GM12878 (cell line): ENCODE measurements at places on chromosomes 11 and 22.

GRCh38 chr11:15535414-15535813, 420.7 kb downstream of the INSC start:
- DNase-seq: no peak

DNA sequence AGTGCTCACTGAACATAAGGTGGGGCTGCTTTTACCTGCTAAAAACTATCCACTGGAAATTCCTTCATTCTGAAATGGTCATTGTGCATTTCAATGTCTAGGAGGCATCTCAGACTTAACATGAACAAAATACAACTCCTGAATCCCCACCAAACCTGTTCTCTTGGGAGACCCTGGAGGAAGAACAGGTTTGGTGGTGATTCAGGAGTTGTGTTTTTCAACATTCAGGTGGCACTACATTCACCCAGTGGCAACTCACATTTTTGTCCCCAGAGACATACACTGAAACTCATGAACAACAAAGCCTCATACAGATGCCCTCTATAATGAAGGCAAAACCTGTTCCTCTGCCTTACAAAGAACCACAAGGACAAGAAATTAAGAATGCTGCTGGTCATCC, 64.3 kb upstream of the CYP2D6 start:
- no peak for DNase-seq

DNA sequence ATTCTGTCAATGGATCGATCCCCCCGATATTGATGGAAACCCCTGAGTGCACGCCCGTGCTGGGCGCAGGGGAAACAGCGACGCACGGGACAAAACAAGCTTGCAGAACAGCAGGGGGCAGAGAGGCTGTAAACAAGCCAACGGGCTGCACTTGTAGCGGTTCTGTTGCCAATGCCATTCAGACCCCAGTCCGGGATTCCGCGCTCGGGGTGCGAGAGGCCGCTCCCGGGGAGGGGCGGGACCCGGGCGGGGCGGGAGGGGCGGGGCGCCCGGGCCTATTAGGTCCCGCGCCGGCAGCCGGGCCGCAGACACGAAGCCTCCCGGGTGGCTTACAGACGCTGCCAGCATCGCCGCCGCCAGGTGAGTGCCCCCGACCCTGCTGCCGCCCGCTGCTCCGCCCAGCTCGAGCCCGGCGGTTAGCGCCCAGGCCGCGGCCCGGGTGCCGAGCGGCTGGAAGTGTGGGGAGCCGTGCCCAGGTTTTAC, at the start of gene BIK:
Gene BIK, plus strand, starts transcription at position 307 of the 483 bp plus-strand sequence. CDS start 13,273 bp downstream, outside the sequence.
- DNase-seq: no peak

GRCh38 chr11:61533039-61533375, 24.5 kb downstream of the LRRC10B start:
- DNase-seq: no peak

DNA sequence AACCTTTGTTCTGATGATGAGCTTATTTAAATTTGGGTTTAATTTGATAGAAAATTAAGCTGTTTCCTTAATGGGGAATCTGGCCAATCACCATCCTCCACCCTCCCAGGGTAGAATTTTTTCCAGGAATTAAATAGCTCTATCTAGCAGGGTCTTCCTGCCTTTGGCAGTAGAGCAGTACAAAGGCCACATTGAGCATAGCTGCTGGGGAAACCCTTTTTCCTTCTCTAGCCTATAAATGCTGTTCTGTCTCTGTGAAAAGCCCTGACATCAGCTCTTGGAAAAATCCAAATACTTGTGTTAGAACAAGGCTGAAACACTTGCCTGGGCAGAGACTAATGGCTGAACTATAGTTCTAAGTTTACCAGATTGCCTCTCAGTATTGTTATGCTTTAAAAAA, 55.1 kb downstream of the ARHGEF12 start:
- DNase-seq: no peak

DNA sequence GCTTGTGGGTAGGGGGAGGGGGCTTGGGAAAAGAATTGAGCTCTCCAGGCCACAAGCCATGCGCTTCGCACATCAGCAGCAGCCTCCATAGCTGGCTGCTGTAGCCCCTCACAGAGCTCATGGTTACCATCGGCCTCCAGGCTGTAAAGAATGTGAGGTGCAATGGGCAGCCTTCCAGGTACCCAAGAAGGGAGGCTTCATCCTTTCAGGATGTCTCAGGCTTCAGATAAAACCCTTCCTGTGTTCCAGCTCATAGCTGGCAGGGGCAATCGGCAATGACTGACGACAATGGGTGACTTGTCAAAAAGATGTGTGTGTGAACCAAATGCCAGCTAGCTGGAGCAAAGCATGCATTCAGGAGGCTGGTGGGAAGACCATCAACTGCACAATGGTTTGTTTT, 102.0 kb downstream of the TIMP3 start:
- DNase-seq: no peak

DNA sequence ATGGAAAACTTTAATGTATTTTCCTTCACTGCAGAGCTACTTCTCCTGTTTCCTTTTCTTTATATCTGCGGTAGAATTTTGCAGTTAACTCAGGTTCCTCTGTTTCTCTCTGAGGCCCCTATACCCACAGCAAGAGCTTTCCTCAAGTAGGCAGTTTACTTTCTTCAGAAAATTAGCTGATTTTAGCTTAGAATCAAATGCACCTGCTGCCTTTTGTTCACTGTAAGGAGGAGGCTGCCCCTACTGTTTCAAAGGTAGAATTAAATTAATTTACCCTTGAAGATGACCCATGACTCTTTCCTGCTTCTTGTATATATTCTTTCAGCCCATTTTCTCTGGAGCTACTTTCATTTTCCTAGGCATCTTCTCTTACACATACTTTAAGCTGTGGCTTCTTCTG, 68.7 kb upstream of the GDPD4 start:
- DNase-seq: no peak

DNA sequence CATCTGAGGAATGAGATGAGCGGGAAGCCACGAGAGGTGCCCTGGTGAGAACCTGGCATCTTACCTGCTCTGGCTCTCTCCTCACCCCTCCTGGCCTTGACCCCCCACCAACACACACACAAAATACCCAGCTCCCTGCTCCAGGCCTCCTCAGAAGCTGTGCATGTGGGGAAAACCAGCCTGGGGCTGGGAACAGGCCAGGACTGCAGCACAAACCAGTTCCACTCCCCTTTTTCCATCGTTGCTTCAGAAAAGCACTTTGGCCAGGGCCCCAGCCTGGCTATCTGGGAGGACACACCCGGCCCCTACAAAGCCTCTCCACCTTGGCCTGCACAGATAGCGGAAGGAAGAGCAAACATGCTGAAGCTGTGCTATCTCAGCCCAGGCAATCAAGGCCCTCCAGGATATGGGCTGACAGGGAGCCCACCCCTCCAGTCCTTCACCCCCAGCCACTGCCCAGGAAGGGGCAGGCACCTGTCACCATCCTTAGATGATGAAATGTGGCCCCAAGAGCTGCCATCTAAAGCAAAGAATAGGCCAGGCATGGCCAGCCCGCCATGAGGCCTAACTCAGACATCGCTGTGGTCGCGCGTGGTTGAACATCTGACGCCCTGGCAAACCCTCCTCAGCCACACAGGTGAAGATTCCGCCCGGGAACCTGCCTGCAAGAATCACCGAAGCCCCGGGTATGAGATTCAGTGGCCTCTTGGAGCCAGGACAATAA, 35.4 kb downstream of the PISD start:
- DNase-seq: no peak

GRCh38 chr22:46531581-46532175, 5.7 kb downstream of the CELSR1 start:
- DNase-seq: no peak

DNA sequence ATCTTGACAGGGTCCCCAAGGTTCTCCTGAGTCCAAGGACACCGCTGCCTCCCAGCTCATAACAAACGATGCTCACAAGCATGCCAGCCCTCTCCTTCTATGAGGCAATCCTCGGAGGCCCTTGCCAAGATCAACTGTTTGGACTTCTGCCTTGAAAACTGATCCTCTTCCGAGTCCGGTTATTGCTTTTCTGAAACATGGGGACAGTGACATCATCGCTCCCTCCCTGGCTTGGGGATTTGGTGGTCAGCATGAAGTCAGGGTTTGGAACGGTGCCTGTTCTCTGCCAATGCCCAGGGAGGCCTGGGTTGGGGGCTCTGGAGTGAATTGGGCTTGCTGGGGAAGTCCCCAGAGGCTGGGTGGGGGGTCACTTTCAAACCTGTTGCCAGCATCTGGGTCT, 149.3 kb downstream of the FBXO7 start:
- DNase-seq: no peak

GRCh38 chr11:1642288-1643145, 12.9 kb downstream of the KRTAP5-5 start:
- no peak for DNase-seq

DNA sequence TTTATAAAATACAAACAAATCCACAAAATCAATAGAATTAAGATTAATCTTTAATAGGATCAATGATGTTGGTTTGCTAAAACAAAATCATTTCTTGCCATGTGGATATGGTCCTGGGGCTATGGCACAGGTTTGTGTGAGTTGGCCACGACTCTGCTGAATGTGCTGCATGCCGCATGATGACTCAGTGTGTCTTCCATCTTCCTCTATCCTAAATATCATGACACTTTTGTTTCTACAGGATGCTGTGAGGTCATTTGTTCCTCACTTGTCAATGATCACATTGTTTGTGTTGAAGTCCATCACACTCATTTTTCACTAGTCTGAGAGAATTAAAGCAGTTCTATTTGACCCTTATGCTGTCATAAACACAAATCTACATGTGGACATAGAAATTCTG, 167.2 kb upstream of the ZBED5 start:
- no peak for DNase-seq

DNA sequence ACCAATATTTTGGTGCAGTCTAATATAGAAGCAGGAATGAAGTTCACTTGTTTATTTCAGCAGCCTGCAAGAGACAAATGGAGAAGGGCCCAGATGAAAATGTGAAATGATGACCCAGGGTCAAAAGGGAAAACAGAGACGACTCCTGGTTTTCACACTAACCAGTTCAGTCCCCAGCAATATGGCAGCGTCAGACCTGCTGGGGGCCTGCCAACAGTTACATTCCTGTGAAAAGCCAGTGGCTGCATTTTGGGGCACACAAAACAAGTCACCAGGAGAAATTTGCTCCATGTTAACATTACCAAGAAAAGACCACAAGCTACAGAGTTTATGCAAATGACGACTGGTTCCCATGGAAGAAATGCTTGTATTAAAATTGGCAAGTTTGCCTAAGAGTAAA, 80.2 kb downstream of the CCDC34 start:
- DNase-seq: no peak

- no peak for DNase-seq
These were observed 354.6 kb downstream of the DDX10 start for GRCh38 chr11:109019342-109019936.

DNA sequence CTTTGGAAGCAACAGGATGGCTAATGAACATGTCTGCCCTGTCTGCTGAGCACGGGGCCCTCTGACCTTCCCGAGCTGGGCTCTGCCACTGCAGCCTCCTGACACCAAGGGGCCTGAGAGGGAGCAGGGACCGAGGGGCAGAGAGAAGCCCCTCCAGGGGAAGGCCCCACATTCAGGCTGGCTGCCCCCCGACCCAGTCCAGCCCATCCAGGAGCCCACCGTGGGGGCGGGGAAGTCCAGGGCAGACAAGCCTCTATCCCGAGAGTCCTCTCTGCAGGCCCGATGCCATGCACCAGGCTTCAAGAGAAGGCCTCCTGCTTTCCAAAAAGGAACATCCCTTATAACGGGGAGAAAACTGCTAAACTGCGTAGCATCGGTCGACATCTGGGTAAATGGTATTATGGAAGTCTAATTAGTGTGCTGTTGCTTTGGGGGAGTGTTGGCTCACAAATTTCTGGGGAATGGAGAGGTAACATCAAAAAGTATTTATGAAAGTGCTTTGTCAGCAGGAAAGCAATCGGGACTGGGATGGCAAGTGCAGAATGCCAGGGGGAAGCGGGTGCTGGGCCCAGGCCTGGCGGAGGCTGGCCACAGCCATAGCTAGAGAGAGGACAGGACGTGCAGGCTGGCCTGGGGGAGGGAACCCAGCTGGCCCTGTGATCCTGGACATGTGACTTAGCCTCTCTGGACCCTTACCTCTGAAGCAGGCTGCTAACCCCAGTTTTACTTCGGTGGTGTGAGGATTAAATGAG, 5.3 kb upstream of the SHISAL1 start:
- no peak for DNase-seq

- no peak for DNase-seq
These were observed 65.1 kb downstream of the SLC22A12 start for GRCh38 chr11:64655941-64656601.

- DNase-seq: no peak
These were observed 110.3 kb upstream of the PITPNB start for GRCh38 chr22:28029201-28029948.

DNA sequence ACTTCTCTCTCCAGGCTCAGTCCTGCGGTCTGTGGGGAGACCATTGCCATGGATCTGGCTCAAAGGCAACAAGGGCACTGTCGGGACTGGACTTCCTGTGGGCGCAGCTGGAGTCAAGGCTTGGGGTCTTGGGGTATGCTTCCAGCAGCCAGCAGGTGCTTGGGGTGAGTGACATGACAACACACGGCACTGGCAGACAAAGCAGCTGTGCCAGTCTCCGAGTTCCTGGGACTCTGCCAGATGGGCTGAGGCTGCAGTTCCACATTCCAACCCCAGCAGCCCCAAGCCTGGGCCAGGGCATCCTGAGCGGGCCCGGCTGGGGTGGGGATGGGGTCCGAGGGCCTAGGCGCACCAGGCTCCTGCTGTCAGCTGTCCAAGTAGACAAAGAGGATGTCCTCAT, 12.3 kb downstream of the GUCD1 start:
- DNase-seq: no peak

DNA sequence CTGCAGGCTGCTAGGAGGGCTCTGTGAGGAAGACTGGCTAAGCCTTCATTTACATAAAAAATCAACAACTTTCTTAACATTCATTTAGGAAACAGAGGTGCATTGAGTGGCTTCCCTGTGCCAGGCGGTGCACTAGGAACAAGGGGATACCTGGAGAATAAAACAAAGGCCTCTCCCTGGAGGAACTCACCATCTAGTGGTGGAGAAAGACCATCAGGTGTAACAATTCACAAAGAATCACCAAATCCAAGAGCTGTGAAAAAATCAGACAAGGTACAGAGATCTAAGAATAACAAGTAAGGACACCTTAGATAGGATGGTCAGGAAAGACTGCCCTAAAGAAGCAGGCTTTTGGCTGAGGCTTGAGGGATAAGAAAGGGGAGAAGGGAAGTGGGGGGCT, 40.3 kb downstream of the CSNK2A3 start:
- no peak for DNase-seq

DNA sequence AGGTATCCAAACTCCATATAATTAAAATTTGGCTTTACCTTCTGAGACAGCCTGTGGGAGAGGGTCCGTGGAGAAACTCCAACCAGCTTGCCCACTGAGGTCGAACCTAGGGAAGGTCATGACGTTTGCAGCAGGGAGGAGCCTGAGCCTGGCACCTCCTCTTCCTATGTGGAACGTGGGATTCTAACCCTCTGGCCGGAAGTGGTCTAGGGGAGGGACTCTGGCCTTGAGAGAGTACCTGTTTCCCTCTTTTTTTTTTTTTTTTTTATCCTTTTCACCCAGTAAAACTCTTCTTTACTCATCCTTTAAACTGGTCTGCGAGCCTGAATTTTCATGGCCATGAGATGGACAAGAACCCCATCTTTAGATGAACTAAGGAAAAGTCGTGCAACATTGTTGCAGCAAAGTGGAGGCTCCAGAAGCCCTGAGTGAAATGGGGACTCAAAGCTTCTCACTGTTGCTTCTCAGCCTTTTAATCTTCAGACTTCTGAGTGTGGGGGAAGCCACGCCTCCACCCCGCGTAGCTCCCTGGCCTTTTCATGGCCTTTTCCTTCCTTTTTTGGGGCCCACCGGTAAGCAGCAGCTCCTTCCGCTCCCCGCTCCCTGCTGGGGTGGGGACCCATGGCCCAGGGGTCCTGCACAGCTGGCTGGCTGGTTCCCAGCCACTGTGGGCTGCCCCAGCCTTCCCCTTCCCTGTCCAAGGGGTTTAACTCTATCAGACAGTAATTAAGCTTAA, 1359.9 kb downstream of the LRRC4C start:
- DNase-seq: no peak
